ENCODE measurements at places on chromosomes 2 and 18.

DNA sequence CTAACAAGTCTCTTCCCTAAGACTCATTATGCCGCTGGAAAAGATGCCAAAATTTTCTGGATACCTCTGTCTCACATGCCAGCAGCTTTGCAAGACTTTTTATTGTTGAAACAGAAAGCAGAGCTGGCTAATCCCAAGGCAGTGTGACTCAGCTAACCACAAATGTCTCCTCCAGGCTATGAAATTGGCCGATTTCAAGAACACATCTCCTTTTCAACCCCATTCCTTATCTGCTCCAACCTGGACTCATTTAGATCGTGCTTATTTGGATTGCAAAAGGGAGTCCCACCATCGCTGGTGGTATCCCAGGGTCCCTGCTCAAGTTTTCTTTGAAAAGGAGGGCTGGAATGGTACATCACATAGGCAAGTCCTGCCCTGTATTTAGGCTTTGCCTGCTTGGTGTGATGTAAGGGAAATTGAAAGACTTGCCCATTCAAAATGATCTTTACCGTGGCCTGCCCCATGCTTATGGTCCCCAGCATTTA lies 26.3 kb downstream of the DHRS9 start:
- DNase-seq = no peak

DNA sequence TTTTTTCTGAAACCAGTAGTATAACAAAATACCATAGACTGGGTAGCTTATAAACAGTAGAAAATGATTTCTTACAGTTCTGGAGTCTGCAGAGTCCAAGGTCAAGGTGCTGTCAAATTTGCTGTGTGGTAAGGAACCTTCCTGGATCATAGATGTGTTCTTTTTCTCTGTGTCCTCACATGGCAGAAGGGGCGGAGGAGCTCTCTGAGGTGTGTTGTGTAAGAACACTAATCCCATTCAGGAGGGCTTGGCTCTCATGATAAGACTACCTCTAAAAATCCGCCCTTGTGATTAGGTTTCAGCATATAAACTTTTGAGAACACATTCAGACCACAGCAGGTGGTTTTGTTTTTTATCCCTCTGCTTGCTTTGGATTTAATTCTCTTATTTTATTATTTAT lies 25.7 kb downstream of the ANKRD62 start:
- DNase-seq = no peak

DNA sequence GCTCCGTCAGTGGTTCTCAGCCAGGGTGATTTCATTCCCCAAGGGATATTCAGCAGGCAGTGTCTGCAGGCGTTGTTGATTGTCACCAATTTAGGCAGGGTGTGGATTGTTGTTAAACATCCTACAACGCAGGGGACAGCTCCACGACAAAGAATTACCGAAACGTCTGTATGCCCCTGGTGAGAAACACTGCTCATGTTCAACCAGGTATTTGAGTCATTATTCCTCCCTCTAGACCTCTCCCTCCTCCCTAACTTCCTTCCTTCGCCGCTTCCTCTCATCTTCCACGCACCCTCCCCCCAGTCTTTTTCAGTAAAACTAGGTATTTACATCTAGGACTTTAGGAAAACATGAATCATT lies 50.8 kb downstream of the NCK2 start:
- DNase-seq = no peak

- no peak for DNase-seq
Observed at GRCh38 chr2:240956935-240957655, 41.3 kb upstream of the SNED1 start.

DNA sequence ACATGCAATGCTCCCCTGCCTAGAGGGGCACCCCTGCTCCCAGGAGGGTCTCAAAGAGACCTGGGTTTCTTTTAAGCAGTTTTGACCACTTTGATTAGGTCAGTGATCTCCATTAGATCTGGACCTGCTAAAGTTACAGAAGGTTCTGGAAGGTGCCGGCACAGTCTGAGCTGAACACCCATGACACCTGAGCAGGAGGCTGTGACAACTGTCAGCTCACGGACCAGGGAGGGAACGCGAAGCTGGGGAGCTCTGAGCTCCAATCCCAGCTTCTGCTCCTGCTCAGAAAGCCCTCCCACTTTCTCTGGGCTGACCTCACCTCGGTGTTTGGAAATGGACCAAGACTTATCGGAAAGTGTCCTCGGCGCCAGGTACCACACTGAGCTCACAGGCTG lies 113.8 kb downstream of the NFATC1 start:
- DNase-seq = no peak

- no peak for DNase-seq
Observed at GRCh38 chr2:67251741-67252140, 145.4 kb upstream of the ETAA1 start.

- DNase-seq = no peak
Observed at GRCh38 chr2:235666213-235666781, 172.5 kb downstream of the AGAP1 start.

GRCh38 chr18:10878703-10879102 lies 270.7 kb downstream of the PIEZO2 start:
- no peak for DNase-seq

DNA sequence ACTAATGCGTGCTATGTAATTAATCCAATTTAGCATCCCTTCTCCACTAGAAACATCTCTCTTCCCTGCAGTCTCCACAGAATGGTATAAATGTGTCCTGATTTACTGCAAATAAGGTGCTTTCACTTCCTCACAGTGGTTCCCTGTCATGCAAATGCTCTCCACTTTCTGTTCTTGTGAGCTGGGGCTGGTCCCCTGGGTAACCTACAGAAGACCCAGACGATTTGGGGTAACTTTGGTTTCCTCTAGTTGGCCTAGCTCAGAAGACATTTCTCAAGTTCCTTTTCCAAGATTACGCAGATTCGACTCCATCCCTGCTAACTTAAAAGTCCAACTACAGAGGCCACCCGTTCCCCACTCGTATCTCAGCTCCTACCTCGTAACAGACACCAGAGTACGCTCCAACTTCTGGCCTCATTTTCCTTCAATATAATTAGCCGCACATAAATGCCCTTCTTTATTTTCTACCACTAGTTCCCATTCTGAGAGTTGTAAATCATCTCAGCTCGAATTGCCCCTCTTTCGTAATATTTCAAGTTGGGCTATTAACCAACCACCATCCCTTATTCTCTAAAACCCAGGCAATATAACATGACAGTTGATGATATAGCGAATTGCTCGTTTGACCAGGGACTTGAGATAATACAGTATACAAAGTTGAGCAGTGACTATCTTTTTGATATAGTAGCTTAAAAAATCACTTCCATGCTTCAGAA lies 28.8 kb upstream of the NEDD4L start:
- DNase-seq = no peak

DNA sequence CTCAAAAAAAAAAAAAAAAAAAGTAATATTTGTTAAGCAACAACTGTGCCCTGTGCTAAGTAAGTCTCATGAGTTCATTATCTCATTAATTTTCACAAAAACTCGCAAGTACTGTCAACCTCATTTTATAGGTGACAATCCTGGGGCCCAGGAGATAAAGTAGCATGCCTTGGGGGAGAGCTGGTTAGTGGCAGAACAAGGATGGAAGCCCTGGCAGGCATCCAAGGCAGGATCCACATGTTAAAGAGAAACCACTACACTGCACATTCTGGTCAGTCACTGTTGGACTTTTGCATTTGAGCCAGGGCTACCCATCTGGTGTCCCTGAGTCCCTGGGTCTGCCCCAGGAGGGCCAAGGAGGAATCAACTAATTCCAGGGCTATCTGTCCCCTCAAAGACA lies 54.6 kb downstream of the ZFP36L2 start:
- no peak for DNase-seq

GRCh38 chr18:78737006-78737915 lies 242.4 kb upstream of the SALL3 start:
- no peak for DNase-seq

GRCh38 chr2:181231151-181231550 lies 226.0 kb upstream of the ITGA4 start:
- DNase-seq = no peak

- DNase-seq = no peak
Observed at GRCh38 chr18:37565977-37566478, 430 bp upstream of the CELF4 start.

GRCh38 chr18:37584952-37585695 lies 19.5 kb upstream of the CELF4 start:
- DNase-seq = no peak

All from cortex of kidney (tissue), 1 donor.